ENCODE measurements at places on chromosomes 6 and 20. TPM values are rescaled to one million over a fixed set of nuclear protein-coding genes. Genes with fewer than 3 reads are reported as not detected.

GRCh38 chr20:6123649-6124014 is 802 bp upstream of the FERMT1 start:
- no peaks in the 10 kb centered on the region for H3K36me3 ChIP-seq
- H3K27me3 ChIP-seq = no peaks in the 10 kb centered on the region
- peak overlapping the region; percentile 42 for H3K27ac ChIP-seq
- no peak for DNase-seq

GRCh38 chr6:142737368-142738034 is 207.5 kb downstream of the HIVEP2 start:
- no peak overlapping the region for H3K27ac ChIP-seq
- no peaks in the 10 kb centered on the region for H3K27me3 ChIP-seq
- no peaks in the 10 kb centered on the region for H3K4me1 ChIP-seq
- no peak overlapping the region for H3K4me3 ChIP-seq
- no peaks in the 10 kb centered on the region for H3K36me3 ChIP-seq

GRCh38 chr6:155717374-155717773 is 261.7 kb upstream of the NOX3 start:
- no peak for DNase-seq
- no peak overlapping the region for H3K4me3 ChIP-seq
- no peak overlapping the region for H3K27ac ChIP-seq
- no peaks in the 10 kb centered on the region for H3K27me3 ChIP-seq

DNA sequence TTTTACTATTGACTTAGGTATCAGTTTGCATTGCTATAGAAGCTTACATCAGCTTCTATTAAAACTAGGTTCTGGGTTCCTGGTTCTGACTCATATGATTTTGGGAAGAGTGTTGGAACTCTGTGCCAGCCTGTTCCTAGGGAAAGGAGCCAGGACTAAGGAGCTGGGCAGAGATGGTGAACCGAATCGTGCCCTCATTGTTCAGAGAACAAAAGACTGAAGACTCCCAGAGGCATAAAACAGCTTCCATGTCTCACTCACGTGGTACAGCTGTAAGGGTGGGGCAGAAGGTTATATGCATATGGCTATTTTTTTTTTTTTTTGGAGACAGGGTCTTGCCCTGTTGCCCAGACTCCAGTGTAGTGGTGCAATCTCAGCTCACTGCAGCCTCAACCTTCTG is 89.1 kb upstream of the THBS2 start:
- H3K36me3 ChIP-seq = no peaks in the 10 kb centered on the region
- H3K4me1 ChIP-seq = no peaks in the 10 kb centered on the region
- H3K27me3 ChIP-seq = no peaks in the 10 kb centered on the region
- H3K27ac ChIP-seq = no peak overlapping the region
- no peak overlapping the region for H3K4me3 ChIP-seq

DNA sequence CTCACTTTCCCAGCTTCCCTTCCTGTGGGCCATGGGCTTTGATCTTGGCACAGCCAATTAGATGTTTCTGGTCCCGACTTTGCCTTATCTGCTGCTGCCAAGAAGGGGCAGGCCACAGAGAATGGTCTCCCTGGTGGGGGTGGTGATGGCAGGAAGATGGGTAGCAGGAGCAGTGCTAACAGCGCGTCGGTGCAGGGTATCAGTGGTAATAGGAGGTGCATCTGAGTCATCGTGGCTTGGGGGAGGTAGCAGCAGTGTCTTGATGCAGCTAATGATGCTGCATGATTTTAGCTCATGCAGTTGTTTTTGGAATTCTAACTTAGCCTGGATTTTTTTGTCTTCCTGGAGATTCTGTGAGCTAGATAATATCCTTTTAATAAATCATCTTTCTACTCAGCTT is 18.9 kb upstream of the MAS1 start:
- H3K36me3 ChIP-seq = no peaks in the 10 kb centered on the region
- no peak overlapping the region for H3K27ac ChIP-seq
- no peaks in the 10 kb centered on the region for H3K4me1 ChIP-seq
- DNase-seq = no peak
- H3K4me3 ChIP-seq = no peak overlapping the region

GRCh38 chr6:13668291-13668928 is 43.2 kb downstream of the RANBP9 start:
- peaks cover 42% of the 10 kb centered on the region for H3K4me1 ChIP-seq
- H3K27ac ChIP-seq = no peak overlapping the region
- DNase-seq = no peak
- H3K36me3 ChIP-seq = no peaks in the 10 kb centered on the region
- no peak overlapping the region for H3K4me3 ChIP-seq

- no peaks in the 10 kb centered on the region for H3K36me3 ChIP-seq
- peaks cover 74% of the 10 kb centered on the region for H3K27me3 ChIP-seq
- no peaks in the 10 kb centered on the region for H3K4me1 ChIP-seq
- DNase-seq = no peak
- H3K4me3 ChIP-seq = no peak overlapping the region
These were observed 2.8 kb downstream of the CYP24A1 start for GRCh38 chr20:54170963-54171362.

DNA sequence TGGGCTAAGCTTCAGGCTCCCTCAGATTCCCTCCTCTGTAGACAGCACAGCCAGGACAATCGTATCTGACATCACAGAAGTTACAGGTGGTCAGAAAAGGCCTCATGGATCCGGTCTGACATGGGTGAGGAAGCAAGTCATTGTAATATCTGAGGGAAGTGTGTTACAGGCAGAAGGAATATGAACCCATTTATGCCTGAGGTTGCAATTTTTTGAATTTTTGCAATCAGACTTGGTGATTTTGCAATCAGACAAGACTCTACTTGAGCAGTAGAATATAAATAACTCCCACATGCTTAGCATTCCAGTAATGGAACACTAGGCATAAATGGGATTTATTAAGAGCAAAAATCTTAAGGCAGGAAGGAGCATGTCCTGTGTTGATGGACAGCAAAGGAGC is 52.1 kb downstream of the CBLN4 start:
- DNase-seq = no peak
- H3K4me1 ChIP-seq = no peaks in the 10 kb centered on the region
- no peak overlapping the region for H3K27ac ChIP-seq
- no peaks in the 10 kb centered on the region for H3K36me3 ChIP-seq
- H3K4me3 ChIP-seq = no peak overlapping the region
- no peaks in the 10 kb centered on the region for H3K27me3 ChIP-seq

DNA sequence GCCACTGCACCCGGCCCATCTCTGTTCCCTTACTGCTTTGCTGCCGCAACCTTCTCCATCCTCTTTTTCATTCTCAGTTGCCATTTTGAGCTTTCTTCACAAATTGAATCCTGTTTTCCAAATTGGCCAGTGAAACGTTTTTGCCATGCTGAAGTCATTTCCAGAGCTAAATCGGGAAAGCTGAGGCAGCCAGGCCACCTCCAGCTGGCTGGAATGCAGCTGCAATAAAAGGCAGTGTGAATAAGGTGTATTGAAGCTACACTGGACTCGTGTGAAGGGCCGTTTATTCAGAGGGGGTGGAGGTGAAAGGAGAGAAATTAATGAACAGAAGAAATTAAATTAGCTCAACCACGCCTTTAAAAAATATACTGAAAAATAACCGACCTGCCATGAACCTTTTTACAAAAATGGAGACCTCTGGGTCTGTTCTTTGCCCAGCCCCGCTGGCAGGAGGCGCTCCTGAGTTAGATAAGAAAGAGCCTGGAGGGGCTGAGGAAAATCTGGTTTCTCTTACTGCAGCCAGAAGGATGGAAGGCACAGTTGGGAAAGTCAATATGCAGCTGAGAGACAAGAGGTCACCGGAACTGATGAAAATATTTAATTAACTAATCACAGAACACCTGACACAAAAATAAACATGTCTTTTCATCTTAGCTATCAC is 283.9 kb downstream of the FOXC1 start:
- DNase-seq = no peak
- H3K4me3 ChIP-seq = no peak overlapping the region
- no peaks in the 10 kb centered on the region for H3K36me3 ChIP-seq
- H3K27ac ChIP-seq = no peak overlapping the region

DNA sequence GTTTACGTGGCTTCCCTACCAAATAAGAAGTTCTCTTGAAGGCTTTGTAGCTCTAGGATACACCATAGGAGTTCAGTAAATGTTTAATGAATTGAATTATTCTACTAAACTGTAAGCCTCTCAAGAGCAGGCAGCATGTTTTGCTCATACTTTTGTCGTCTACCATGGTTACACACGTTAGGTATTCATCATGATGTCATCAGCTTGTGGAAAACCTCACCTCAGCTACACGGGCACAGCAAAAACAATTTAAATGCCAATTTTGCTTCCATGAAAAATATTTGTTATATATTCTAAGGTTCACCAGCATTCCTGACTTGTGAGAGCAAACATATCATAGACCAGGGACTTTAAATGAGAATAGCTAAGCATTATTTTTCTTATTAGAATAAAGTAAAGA is 16.7 kb downstream of the NCOA5 start:
- H3K27me3 ChIP-seq = no peaks in the 10 kb centered on the region
- H3K36me3 ChIP-seq = peaks cover 58% of the 10 kb centered on the region
- no peak for DNase-seq
- H3K4me3 ChIP-seq = no peak overlapping the region

GRCh38 chr6:168598251-168599117 is 157.5 kb downstream of the SMOC2 start:
- no peaks in the 10 kb centered on the region for H3K4me1 ChIP-seq
- H3K27ac ChIP-seq = no peak overlapping the region
- DNase-seq = no peak
- no peaks in the 10 kb centered on the region for H3K27me3 ChIP-seq

DNA sequence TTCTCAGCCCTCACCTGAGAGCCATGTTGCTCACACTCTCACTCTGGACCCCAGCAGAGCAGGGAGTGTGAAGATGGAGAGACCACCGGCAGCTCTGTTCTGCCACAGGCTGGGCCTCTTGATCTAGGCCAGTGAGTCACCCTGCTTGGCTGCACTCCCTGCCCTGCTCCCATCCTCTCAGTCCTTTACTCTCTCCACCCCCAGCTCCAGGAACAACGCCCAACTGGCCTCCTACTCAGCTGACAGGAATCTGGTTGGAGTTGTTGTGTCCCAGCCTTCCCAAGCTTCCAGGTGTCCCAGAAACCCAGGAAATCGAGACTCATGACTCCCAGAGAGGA is at the start of gene PSORS1C1:
PSORS1C1 (plus strand) TSS at position 260 of the 338 bp plus-strand sequence. CDS start 14,833 bp downstream, outside the sequence.
- peaks cover 4% of the 10 kb centered on the region for H3K27me3 ChIP-seq
- H3K27ac ChIP-seq = peak within 1 kb of the TSS; percentile 68
- no peaks in the 10 kb centered on the region for H3K36me3 ChIP-seq
- H3K4me1 ChIP-seq = no peaks in the 10 kb centered on the region
- no peak within 1 kb of the TSS for H3K4me3 ChIP-seq
- DNase-seq = peak; percentile 89

DNA sequence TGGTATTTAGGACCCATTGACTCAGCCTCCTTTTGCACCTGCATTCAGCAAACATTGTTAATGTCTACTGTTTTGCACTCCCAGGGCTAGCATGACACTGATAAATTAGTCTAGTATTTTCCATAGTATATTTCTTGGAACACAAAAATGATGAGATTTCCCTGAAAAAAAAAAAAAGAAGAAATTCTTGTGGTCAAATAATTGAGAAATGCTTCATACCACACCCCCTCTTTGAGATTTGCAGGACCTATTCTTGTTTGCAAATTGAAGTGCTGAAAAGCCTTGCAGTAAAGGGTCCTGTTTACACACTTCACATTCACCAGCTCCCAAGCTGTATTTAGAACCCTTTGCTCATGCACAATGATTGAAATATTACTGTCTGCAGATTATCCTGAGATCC is 36.3 kb upstream of the CLIC5 start:
- H3K36me3 ChIP-seq = no peaks in the 10 kb centered on the region
- no peak overlapping the region for H3K4me3 ChIP-seq
- H3K27ac ChIP-seq = no peak overlapping the region
- no peak for DNase-seq
- peaks cover 19% of the 10 kb centered on the region for H3K4me1 ChIP-seq
- H3K27me3 ChIP-seq = no peaks in the 10 kb centered on the region

DNA sequence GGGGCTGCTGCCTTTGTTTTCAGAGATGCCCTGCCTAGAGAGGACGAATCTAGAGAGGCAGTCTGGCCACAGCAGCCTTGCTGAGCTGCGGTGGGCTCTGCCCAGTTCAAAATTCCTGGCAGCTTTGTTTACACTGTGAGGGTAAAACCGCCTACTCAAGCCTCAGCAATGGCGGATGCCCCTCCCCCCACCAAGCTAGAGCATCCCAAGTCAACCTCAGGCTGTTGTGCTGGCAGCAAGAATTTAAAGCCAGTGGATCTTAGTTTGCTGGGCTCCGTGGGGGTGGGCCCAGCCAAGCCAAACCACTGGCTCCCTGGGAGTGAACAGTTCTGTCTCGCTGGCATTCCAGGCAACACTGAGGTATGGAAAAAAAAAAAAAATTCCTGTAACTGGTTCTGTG is 970.9 kb downstream of the TBC1D32 start:
- H3K36me3 ChIP-seq = no peaks in the 10 kb centered on the region
- H3K27me3 ChIP-seq = no peaks in the 10 kb centered on the region
- no peaks in the 10 kb centered on the region for H3K4me1 ChIP-seq
- no peak for DNase-seq
- no peak overlapping the region for H3K4me3 ChIP-seq
- no peak overlapping the region for H3K27ac ChIP-seq

GRCh38 chr6:119446609-119447008 is 97.0 kb upstream of the MAN1A1 start:
- peak overlapping the region; percentile 2 for H3K27ac ChIP-seq
- no peaks in the 10 kb centered on the region for H3K36me3 ChIP-seq
- DNase-seq = peak; percentile 84
- peaks cover 22% of the 10 kb centered on the region for H3K4me1 ChIP-seq
- H3K27me3 ChIP-seq = no peaks in the 10 kb centered on the region

DNA sequence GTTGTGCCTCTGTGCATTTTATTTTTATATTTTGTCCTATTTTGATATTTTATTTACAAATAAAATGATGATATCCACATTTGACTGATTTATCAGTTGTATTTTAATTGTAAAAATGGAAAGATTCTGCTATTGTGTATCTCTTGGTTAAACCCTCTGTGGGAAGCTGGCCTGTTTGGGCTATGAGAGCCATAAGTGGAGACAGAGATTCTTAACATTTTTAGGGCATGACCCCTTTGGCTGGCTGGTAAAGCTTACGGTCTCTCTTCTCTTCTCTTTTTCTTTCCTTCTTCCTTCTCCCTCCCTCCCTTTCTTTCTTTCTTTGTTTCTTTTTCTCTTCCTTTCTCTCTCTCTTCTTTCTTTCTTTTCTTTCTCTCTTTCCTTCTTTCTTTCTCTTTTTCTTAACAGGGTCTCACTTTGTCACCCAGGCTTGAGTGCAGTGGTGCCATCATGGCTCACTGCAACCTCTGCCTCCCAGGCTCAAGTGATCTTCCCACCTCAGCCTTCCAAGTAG is 172.3 kb upstream of the CDYL start:
- no peak for DNase-seq
- H3K27ac ChIP-seq = no peak overlapping the region
- H3K4me1 ChIP-seq = peaks cover 15% of the 10 kb centered on the region
- H3K36me3 ChIP-seq = no peaks in the 10 kb centered on the region

GRCh38 chr6:6591778-6592465 is 3.4 kb downstream of the LY86 start:
- H3K27me3 ChIP-seq = no peaks in the 10 kb centered on the region
- no peaks in the 10 kb centered on the region for H3K36me3 ChIP-seq
- no peak overlapping the region for H3K4me3 ChIP-seq
- DNase-seq = peak; percentile 68
- no peaks in the 10 kb centered on the region for H3K4me1 ChIP-seq
- H3K27ac ChIP-seq = peak overlapping the region; percentile 79

GRCh38 chr6:63635215-63635587 is 401 bp upstream of the PHF3 start:
- H3K27me3 ChIP-seq = no peaks in the 10 kb centered on the region
- DNase-seq = no peak

The HCRTR2 gene
- not detected for polyA plus RNA-seq

The LINC00237 gene
- polyA plus RNA-seq = not detected

The TRIM27 gene
- polyA plus RNA-seq = 53.8 TPM

The KHDC1 gene
- polyA plus RNA-seq = 1.0 TPM

The MOG gene
- not detected for polyA plus RNA-seq

The LY6G6D gene
- not detected for polyA plus RNA-seq

The PRRT1 gene
- polyA plus RNA-seq = 14.7 TPM

The RCAN2 gene
- 10.7 TPM for polyA plus RNA-seq

The GUCA1A gene
- not detected for polyA plus RNA-seq

The WFDC5 gene
- polyA plus RNA-seq = not detected
